Natural killer cell (primary cell): ENCODE measurements at places on chromosomes 11 and 22. TPM values are rescaled to one million over a fixed set of nuclear protein-coding genes. Genes with fewer than 3 reads are reported as not detected.

- no peak overlapping the region for H3K4me3 ChIP-seq
- H3K36me3 ChIP-seq = no peaks in the 10 kb centered on the region
- no peak for DNase-seq
- H3K27ac ChIP-seq = no peak overlapping the region
Measured at GRCh38 chr11:129972611-129973010, 30.0 kb downstream of the PRDM10 start.

DNA sequence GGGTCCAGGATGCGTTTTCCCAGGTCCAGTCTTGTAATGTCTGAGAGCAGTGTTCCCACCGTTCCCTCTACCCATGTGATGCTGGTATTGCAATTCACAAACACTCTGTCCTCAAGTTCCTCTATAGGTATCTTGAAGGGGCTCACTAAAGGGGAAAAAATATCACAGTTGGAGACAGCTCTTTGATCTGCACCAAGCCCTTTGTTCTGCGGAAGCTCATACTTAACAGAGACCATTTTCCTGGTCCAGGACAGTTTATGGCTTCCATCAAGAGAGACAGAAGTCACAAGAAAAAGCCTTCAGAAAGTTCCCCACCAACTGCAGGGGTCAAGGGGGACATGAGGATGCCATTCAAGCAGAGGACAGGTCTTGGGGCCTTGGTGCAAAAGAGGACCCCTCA lies 2.1 kb downstream of the CD3D start:
- peak overlapping the region; percentile 81 for H3K27ac ChIP-seq
- peak overlapping the region; percentile 47 for H3K4me3 ChIP-seq
- DNase-seq = peak; percentile 56
- H3K4me1 ChIP-seq = peaks cover 40% of the 10 kb centered on the region
- H3K27me3 ChIP-seq = no peaks in the 10 kb centered on the region

GRCh38 chr11:125062218-125062930 lies 731 bp upstream of the SLC37A2 start:
- peaks cover 13% of the 10 kb centered on the region for H3K4me1 ChIP-seq
- no peak for DNase-seq
- H3K27me3 ChIP-seq = no peaks in the 10 kb centered on the region
- no peaks in the 10 kb centered on the region for H3K36me3 ChIP-seq

GRCh38 chr11:12460466-12460865 lies 83.1 kb downstream of the PARVA start:
- H3K4me1 ChIP-seq = no peaks in the 10 kb centered on the region
- H3K27me3 ChIP-seq = no peaks in the 10 kb centered on the region
- DNase-seq = no peak
- no peak overlapping the region for H3K27ac ChIP-seq

- H3K4me1 ChIP-seq = no peaks in the 10 kb centered on the region
- H3K27me3 ChIP-seq = no peaks in the 10 kb centered on the region
- H3K27ac ChIP-seq = no peak overlapping the region
- no peaks in the 10 kb centered on the region for H3K36me3 ChIP-seq
- DNase-seq = no peak
- H3K4me3 ChIP-seq = no peak overlapping the region
Measured at GRCh38 chr11:121106812-121107211, 5.8 kb downstream of the TECTA start.

DNA sequence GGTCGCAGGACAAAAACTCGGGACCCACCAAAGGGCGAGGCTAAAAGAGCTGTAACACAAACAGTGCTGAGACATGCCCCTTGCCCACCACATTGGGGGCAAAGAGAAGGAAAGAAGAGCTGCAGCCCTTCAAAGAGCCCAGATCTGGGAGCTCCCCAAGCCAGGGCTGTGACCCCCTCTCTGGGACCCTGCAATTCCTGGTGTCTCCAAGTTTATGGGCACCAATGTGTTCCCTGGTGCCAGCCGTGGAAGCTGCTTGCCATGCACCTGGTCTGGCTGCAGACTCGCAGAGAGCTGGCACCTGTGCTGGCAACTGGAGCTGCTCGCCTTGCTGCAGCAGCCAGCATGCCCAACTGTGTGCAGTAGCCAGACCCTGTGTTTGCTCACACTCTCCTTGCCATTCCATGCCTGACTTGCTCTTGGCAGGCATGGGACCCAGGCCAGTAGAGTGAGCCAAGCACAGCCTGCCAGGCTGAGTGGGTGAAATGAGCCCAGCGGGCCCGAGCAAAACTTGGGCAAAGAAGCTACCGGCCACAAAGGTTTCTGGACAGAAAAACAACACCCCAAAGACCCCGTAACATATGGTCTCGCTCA lies 16.0 kb downstream of the RRP8 start:
- peaks cover 8% of the 10 kb centered on the region for H3K36me3 ChIP-seq
- H3K27ac ChIP-seq = no peak overlapping the region
- H3K4me1 ChIP-seq = no peaks in the 10 kb centered on the region
- H3K4me3 ChIP-seq = no peak overlapping the region
- no peak for DNase-seq
- H3K27me3 ChIP-seq = no peaks in the 10 kb centered on the region

- H3K27ac ChIP-seq = no peak overlapping the region
- H3K36me3 ChIP-seq = no peaks in the 10 kb centered on the region
- no peaks in the 10 kb centered on the region for H3K27me3 ChIP-seq
- H3K4me3 ChIP-seq = no peak overlapping the region
- DNase-seq = no peak
Measured at GRCh38 chr11:95359341-95359663, 128.3 kb upstream of the SESN3 start.

- H3K27ac ChIP-seq = no peak overlapping the region
- H3K4me1 ChIP-seq = no peaks in the 10 kb centered on the region
- no peak for DNase-seq
Measured at GRCh38 chr11:18019650-18020049, 6.8 kb upstream of the SERGEF start.

DNA sequence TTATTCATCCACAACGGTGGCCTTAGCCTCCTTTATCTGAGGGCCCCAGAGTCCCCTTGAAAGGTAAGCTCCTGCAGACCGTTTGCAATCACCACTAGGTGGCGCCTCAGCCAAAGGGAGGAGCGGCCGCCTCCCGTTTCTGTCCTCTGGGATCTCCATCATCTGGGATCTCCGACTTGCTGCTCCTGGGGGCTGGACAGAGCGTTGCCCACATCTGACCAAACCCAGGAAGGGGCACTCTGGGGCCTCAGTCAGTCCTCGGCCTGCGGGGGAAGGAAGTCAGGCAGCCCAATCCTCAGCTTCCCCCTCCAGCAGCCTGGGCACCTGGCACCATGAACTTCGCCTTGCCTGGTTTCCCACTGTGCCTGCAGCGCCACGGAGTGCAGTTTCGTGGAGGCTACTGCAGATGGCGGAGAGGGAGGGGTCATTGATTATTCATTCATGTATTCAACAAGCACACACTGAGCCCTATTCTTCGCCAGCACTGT lies 23.5 kb downstream of the TP53I11 start:
- H3K36me3 ChIP-seq = no peaks in the 10 kb centered on the region
- no peaks in the 10 kb centered on the region for H3K4me1 ChIP-seq
- no peak overlapping the region for H3K27ac ChIP-seq
- H3K4me3 ChIP-seq = no peak overlapping the region
- peak; percentile 78 for DNase-seq

- H3K4me3 ChIP-seq = no peak overlapping the region
- no peaks in the 10 kb centered on the region for H3K4me1 ChIP-seq
- no peak overlapping the region for H3K27ac ChIP-seq
Measured at GRCh38 chr11:2847561-2847960, 38.0 kb downstream of the CDKN1C start.

GRCh38 chr11:115360186-115360824 lies 143.9 kb downstream of the CADM1 start:
- no peak overlapping the region for H3K4me3 ChIP-seq
- H3K4me1 ChIP-seq = no peaks in the 10 kb centered on the region
- H3K27me3 ChIP-seq = no peaks in the 10 kb centered on the region
- H3K36me3 ChIP-seq = no peaks in the 10 kb centered on the region

DNA sequence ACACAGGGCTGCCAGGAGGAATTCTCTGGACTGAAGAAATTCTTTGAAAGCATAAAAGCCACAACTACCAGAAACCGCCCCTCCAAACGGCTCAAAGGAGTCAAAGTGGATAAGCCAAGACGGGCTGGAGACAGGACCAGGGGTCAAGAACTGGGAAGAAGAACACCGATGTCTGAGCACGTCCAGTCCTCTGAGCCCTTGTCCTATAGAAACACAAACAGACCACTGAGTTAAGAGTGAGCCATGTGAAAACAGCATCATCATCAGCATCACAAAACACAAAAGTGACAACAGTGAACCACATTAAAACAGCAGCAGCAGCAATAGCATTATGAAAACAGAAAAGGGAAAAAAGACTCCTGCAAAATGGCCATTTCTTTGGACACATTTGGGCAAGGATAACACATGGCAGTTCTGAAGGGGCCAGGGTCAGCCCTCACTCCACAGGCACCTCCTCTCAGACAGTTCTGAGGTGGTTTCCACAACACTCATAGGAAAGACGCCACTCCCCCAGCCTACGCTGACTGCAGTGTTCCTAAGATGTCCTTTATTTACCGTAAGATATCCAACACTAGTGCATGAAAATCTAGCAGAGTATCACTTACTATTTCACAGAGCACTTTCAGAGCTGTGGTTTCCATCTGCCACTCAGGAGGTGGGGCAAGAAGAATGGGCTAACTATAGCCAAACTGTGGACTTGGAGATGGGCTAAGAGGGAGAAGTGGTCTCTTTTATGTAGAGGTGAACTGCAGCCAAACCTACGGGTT lies 28.6 kb upstream of the YPEL1 start:
- H3K27ac ChIP-seq = peak overlapping the region; percentile 88
- H3K36me3 ChIP-seq = peaks cover 42% of the 10 kb centered on the region
- H3K27me3 ChIP-seq = no peaks in the 10 kb centered on the region

Gene MIOX
- total RNA-seq = not detected
